ENCODE measurements at places on chromosomes 7 and 10.

GRCh38 chr7:5712566-5712965 lies 68.9 kb downstream of the RNF216 start:
- no peak overlapping the region for H3K4me3 ChIP-seq
- no peaks in the 10 kb centered on the region for H3K4me1 ChIP-seq
- H3K27me3 ChIP-seq = no peaks in the 10 kb centered on the region

DNA sequence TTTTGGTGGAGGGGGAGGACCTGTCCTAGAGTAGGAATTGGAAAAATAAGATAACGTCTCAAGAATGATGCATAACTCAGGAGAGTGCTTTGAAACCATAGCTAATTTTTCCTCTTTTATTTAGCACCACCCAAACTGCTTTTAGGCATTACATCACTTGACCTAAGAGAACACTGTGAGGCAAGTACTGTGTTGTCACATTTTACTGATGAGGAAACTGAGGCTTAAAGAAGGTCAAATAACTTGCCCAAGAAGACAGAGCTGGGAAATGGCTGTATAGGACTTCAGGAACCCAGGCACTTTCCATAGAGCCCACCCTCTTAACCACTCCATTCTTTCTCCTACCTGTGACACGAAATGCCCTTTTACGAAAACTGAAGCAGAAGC lies 21.4 kb downstream of the ADRB1 start:
- peaks cover 27% of the 10 kb centered on the region for H3K4me1 ChIP-seq
- no peaks in the 10 kb centered on the region for H3K36me3 ChIP-seq
- no peak overlapping the region for H3K4me3 ChIP-seq
- H3K27me3 ChIP-seq = no peaks in the 10 kb centered on the region
- no peak overlapping the region for H3K27ac ChIP-seq

GRCh38 chr7:37670436-37670835 lies 13.1 kb upstream of the GPR141 start:
- peaks cover 3% of the 10 kb centered on the region for H3K27me3 ChIP-seq
- no peak overlapping the region for H3K4me3 ChIP-seq
- H3K36me3 ChIP-seq = no peaks in the 10 kb centered on the region
- no peaks in the 10 kb centered on the region for H3K4me1 ChIP-seq
- H3K27ac ChIP-seq = no peak overlapping the region

DNA sequence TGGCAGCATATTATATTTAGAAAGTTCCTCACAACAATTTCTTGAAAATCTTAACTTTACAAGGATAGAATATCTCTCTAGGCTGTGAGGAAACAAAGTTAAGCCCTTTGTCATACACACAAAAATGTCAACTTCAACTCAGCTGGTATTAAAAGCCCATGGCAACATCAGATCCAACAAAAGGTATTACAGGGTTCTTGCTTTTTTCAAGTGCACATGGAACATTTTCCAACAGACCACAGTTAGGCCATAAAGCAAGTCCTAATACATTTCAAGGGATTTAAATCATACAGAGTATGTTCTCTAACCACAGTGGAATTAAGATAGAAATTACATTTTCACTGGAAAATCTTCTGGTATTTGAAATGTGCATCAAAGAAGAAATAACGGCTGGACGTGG lies 71.9 kb upstream of the OIT3 start:
- H3K27ac ChIP-seq = no peak overlapping the region
- no peaks in the 10 kb centered on the region for H3K4me1 ChIP-seq
- DNase-seq = no peak
- H3K36me3 ChIP-seq = no peaks in the 10 kb centered on the region
- no peak overlapping the region for H3K4me3 ChIP-seq

DNA sequence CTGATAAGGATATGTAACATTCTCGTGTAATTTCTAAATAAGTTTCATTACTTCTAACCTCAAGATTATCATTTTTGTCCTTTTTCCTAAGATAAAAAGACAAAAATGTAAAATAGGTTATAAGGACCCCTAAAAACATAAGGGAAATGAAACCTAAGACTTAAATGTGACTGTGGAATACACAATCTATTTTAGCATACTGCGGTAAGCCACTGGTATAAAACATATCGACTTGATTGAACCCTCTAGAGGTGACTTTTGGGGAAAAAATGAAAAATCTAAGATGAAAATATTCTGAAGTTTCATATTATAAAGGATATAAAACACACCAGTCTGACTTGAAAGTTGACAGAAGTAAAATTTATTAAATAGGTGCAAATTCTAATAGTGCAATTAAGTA lies 1.9 kb downstream of the NAMPT start:
- no peak overlapping the region for H3K27ac ChIP-seq
- H3K4me1 ChIP-seq = peaks cover 27% of the 10 kb centered on the region
- no peaks in the 10 kb centered on the region for H3K27me3 ChIP-seq
- no peak for DNase-seq
- H3K36me3 ChIP-seq = no peaks in the 10 kb centered on the region
- no peak overlapping the region for H3K4me3 ChIP-seq

DNA sequence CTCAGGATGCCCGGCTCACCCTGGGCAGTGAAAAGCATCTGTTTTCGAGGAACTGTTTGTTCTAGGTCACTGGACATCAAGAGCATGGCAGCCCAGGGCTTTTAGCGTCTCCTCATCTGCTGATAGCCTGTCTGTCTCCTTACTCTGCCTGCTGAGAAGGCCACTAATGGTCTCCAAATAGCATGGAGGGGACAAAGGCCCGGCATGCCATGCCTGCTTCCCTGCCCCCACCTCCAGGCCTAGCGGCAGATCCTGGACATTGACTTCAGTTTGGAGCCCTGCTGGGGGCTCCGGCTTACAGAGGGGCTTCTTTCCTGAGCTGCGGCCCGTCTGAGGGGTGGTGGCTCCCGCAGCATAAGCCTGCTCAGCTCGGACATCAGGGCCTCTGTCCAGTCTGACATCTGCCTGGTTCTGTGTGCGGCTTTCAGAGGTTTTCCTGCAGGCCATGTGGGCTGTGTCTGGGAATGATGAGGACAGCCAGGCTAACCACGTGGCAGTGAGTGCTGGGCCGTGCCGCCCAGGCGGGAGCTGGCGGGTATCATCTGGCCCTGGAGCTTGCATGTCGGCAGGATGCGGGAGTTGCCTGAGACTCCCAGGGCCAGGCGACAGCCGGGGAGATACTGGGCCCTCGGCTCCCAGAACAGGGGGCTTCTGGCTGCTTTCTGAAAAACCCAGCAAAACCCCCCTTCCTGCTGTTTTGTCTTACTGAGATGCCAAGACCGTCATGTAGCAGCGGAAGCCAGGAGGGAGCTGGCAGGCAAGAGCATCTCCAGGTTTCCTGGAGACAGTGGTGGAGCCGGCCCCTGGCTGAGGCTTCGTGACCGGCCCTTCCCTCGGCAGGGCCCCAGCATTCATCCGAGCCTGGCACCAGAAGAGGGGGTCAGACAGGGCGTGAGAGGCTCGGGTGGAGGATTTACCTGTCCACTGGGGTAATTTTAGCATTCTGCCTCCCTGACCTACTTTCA lies 9.2 kb downstream of the PFKFB3 start:
- H3K27me3 ChIP-seq = no peaks in the 10 kb centered on the region
- no peak overlapping the region for H3K4me3 ChIP-seq
- H3K27ac ChIP-seq = no peak overlapping the region
- peaks cover 14% of the 10 kb centered on the region for H3K4me1 ChIP-seq
- peaks cover 86% of the 10 kb centered on the region for H3K36me3 ChIP-seq

- H3K27me3 ChIP-seq = peaks cover 3% of the 10 kb centered on the region
- DNase-seq = no peak
- no peak overlapping the region for H3K27ac ChIP-seq
- H3K4me3 ChIP-seq = no peak overlapping the region
Observed at GRCh38 chr7:24346129-24346528, 62.1 kb downstream of the NPY start.

GRCh38 chr7:48894574-48894973 lies 29.8 kb upstream of the CDC14C start:
- H3K36me3 ChIP-seq = no peaks in the 10 kb centered on the region
- H3K27ac ChIP-seq = no peak overlapping the region
- H3K4me3 ChIP-seq = no peak overlapping the region
- H3K4me1 ChIP-seq = no peaks in the 10 kb centered on the region

- peak; percentile 65 for DNase-seq
- no peaks in the 10 kb centered on the region for H3K4me1 ChIP-seq
- H3K36me3 ChIP-seq = peaks cover 38% of the 10 kb centered on the region
- H3K27ac ChIP-seq = no peak overlapping the region
- H3K27me3 ChIP-seq = no peaks in the 10 kb centered on the region
Observed at GRCh38 chr7:42014625-42015618, 222.1 kb downstream of the GLI3 start.

DNA sequence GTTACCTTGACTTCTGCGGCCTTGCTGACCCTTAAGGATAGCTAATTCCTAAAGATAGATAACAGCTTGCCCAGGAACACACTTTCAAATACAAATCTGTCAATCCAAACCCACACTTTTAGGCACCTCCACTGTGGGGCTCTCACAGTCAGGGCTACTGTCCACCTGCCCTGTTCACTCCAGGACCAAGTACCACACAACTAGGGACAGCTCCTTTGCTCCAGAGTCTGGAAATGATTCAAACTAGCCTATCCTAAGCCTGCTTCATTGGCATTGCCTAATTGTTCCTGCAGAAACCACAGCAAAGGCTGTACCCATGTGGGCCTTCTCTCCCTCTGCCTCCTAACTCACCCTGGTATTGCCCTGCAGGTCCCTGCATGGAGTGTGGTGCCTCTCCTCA lies 538.9 kb upstream of the IGFBP3 start:
- no peaks in the 10 kb centered on the region for H3K4me1 ChIP-seq
- H3K4me3 ChIP-seq = no peak overlapping the region
- DNase-seq = no peak
- H3K27me3 ChIP-seq = no peaks in the 10 kb centered on the region
- H3K36me3 ChIP-seq = no peaks in the 10 kb centered on the region

- no peak for DNase-seq
- H3K4me1 ChIP-seq = peaks cover 93% of the 10 kb centered on the region
- no peak overlapping the region for H3K4me3 ChIP-seq
- peak overlapping the region; percentile 97 for H3K27ac ChIP-seq
- no peaks in the 10 kb centered on the region for H3K27me3 ChIP-seq
- peaks cover 32% of the 10 kb centered on the region for H3K36me3 ChIP-seq
Observed at GRCh38 chr7:149869291-149869650, 4.5 kb upstream of the ATP6V0E2 start.

- no peaks in the 10 kb centered on the region for H3K4me1 ChIP-seq
- no peak overlapping the region for H3K27ac ChIP-seq
- no peaks in the 10 kb centered on the region for H3K36me3 ChIP-seq
- H3K27me3 ChIP-seq = peaks cover 16% of the 10 kb centered on the region
- DNase-seq = no peak
Observed at GRCh38 chr7:127252377-127252713, 396 bp downstream of the GRM8 start.

DNA sequence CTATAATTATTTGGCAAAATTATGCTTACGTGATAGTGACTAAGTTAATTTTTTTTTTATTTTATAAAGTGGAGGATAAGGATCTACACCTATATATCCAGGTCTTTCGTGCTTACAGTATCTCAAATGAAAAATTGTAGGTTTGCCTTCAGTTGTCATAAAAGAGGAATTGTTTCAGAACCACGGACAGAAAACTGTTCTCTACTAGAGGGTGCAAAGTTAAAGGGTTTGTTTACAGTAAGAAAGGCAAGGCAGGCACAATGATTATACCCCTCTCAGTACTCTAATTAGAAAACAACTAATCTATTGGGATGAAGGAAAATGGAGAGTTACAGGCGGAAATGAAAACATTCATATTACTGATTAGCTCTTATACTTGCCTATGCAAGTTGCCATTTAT lies 1.5 kb downstream of the PCLO start:
- H3K27ac ChIP-seq = no peak overlapping the region
- H3K4me1 ChIP-seq = no peaks in the 10 kb centered on the region
- H3K36me3 ChIP-seq = no peaks in the 10 kb centered on the region
- DNase-seq = no peak
- no peaks in the 10 kb centered on the region for H3K27me3 ChIP-seq

GRCh38 chr7:19948160-19948559 lies 174.7 kb upstream of the TMEM196 start:
- no peaks in the 10 kb centered on the region for H3K27me3 ChIP-seq
- no peak for DNase-seq
- H3K4me1 ChIP-seq = no peaks in the 10 kb centered on the region
- H3K36me3 ChIP-seq = no peaks in the 10 kb centered on the region
- no peak overlapping the region for H3K4me3 ChIP-seq
- no peak overlapping the region for H3K27ac ChIP-seq

DNA sequence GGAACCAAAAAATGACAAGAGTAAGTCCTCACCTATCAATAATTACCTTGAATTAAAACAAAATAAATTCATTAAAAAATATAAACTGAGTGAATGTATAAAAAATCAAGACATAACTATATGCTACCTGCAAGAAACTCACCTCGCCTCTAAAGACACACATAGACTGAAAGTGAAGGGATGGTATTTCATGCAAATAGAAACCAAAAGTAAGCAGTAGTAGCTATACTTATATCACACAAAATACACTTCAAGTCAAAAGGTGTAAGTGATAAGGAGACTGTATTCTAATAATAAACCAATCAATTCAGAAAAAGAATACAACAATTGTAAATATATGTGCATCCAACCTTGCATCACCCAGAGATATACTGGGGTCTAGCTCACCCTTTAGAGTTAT lies 332.6 kb downstream of the SH2D4B start:
- H3K27me3 ChIP-seq = no peaks in the 10 kb centered on the region
- no peaks in the 10 kb centered on the region for H3K4me1 ChIP-seq
- H3K4me3 ChIP-seq = no peak overlapping the region

DNA sequence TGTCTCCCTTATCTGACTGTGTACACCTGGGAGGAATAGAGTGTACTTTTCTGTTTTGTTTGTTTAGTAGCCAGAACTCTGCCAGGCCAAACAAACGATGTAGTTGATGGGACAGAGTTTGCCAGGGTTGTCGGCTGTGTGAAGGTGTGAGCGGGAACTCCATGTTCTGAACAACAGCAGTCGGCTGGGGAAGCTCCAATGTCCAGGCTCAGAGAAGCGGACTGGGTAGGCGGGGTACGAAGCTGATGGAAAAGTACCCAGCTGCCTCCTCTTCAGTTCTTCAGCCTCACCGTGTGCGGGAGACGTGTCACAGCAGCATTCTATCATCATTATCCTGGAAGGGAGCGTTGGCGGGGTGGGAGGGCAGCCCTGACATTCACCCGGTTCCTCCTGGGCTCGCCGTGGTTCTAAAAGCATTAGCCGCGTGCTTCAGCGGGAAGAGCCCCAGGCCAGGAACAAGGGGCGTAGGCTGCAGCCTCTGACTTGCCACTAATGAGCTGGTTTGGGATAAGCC lies 52.9 kb downstream of the PFKFB3 start:
- no peaks in the 10 kb centered on the region for H3K36me3 ChIP-seq
- no peaks in the 10 kb centered on the region for H3K4me1 ChIP-seq
- no peak for DNase-seq
- H3K27me3 ChIP-seq = no peaks in the 10 kb centered on the region
- no peak overlapping the region for H3K4me3 ChIP-seq

DNA sequence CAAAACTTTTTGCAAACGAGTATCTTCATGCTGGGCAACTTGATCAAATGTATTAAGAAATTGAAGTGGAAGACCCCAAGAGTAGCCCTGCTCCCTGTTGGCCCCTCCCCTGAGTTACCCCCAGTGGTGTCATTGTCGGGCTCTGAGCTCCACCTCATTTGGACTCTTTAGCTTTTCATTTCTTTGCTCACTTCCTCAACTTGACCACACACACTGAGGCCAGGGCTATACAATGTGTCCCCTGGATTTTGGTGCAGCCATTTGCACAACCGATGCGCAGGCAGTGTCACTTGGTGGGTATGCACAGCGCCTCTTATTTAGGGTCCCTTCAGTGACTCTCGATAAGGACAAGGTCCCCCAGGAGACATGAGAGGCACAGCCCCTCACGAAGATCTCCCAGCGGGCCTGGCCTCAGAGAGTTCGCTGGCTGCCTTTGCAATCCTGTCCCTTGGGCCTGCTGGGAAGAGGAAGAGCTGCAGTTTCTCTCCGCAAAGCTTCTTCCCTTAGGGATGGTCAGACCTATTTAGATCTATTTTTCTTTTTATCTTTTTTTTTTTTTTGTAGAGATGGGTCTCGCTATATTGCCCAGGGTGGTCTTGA lies 2.5 kb upstream of the MUC3A start:
- H3K4me3 ChIP-seq = no peak overlapping the region
- no peaks in the 10 kb centered on the region for H3K4me1 ChIP-seq
- peaks cover 9% of the 10 kb centered on the region for H3K27me3 ChIP-seq
